ENCODE measurements at places on chromosomes 11 and 22.
A peak's percentile ranks its signal among the peaks of the same experiment; 100 is the strongest.

DNA sequence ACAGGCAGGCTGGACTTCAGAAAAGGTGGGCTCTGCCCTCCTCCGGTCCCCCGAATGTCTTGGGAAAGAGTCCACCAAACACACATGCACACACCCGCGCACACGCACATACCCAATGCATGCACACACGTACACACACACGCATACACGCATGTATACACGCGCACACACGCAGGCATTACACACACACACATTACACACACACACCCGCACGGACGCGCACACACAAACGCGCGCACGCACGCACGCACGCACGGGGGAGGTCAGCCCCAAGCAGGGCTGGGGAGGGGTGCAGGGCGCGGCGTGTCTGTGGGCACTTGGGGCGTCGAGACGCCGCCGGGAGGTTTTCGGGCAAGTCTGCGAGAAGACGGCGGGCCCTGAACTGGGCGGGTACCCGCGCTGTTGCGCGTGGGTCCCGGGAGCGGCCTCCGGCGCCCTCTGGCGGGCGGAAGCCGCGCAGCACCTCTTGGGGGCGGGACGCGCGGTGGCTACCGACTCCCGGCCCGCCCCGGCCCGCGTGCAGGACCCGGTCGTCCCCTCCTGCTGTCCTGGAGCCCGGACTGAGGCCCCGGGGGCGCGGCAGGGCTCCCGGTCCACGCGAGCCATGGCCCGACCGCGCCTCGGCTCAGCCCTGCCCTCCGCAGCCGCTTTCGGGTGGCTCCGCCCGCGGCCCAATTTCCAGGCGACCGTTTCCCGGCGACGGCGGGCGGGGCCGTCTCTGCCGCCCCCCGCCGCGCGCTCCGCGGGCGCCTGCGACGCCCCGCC, 3.6 kb downstream of the SEPTIN5 start:
- DNase-seq: peak; percentile 94

DNA sequence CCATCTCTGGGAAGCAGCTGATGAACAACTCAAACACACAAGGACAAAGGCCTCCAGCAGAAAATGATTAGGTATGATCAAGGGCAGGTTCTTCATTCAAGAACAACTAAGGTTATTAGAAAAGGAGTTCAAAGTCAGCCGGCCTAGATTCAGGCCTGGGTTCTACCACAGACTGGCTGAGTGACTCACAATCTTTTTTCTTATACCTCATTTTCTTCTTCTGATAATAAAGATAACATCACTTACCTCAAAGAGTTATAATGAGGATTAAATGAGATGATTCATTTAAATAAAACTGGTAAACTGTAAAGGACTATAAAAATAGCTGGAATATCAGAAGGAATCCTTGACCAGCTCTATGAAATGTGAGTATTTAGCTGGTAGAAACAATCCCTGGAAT, 49.3 kb upstream of the PPP2R1B start:
- no peak for DNase-seq

- no peak for DNase-seq
These were observed 12.5 kb downstream of the MTMR2 start for GRCh38 chr11:95911369-95911759.

GRCh38 chr22:17576470-17576869, 13.2 kb downstream of the SLC25A18 start:
- no peak for DNase-seq

DNA sequence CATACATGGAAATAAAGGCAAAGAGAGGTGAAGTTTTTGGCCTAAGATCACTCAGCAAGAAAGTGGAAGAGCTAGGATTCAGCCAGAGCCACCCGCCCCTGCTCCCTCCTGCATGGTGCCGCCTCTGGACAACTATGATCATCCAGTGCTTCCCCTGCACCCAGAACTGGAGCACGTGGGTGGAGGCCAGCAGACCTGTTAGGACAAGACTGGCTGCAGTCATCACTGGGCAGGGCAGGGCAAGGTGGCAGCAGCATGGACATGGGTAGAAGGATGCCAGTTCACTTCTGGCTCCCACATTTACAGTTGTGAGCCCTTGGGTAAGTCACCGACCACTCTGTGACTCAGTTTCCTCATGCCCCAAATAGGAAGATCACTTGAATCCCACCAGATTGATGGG, 131.0 kb downstream of the FBXO7 start:
- no peak for DNase-seq

DNA sequence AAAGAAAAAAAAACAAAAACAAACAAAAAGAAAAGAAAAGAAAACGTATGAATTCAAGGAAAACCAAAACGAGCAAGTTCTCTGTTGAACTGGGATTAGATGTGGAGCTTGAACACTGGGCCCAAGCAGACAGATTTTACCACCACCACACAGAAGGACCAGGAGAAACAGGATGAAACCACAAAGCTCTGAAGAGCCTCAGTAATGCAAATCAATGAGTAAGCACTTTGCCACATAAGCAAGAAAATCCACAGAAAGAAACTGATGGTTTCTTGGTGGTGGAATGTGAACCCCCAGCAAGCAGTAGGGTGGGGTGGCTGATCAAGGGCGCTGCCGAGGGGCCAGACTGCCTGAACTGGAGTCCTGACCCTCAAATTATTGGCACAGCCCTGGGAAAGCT, 50.9 kb upstream of the NFRKB start:
- no peak for DNase-seq
